ENCODE measurements at places on chromosomes 3 and 15.

DNA sequence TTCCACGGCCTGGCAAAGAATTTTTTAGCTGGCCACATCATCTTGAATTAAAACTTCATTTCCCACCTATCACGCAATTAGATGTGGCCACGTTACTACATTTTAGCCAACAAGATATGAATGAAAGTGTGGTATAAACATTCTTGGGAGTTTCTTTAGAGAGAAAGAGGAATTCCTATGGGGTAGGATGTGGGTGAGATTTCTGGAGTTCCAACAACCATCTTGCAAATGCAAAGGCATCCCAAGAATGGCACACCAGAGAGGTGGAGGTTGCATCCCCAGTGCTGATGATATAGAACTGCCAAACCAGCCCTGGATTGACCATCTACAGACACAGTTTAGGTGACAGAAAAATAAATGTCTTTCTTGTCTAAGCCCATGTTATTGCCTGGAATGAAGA is 66.3 kb upstream of the AKAP13 start:
- no peak for DNase-seq

DNA sequence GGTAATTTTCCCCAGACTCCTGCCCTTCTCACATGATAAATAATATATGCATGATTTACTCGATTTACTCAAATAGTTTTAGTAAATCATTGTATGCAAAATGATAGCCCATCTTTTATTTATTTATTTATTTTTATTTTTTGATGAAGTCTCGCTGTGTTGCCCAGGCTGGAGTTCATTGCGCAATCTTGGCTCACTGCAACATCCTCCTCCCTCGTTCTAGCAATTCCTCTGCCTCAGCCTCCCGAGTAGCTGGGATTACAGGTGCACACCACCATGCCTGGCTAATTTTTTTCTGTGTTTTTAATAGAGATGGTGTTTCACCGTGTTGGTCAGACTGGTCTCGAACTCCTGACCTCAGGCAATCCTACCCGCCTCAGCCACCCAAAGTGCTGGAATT is 343.8 kb upstream of the PLSCR5 start:
- no peak for DNase-seq

GRCh38 chr15:34223904-34224596 is 766 bp upstream of the EMC4 start:
- peak; percentile 44 for DNase-seq

DNA sequence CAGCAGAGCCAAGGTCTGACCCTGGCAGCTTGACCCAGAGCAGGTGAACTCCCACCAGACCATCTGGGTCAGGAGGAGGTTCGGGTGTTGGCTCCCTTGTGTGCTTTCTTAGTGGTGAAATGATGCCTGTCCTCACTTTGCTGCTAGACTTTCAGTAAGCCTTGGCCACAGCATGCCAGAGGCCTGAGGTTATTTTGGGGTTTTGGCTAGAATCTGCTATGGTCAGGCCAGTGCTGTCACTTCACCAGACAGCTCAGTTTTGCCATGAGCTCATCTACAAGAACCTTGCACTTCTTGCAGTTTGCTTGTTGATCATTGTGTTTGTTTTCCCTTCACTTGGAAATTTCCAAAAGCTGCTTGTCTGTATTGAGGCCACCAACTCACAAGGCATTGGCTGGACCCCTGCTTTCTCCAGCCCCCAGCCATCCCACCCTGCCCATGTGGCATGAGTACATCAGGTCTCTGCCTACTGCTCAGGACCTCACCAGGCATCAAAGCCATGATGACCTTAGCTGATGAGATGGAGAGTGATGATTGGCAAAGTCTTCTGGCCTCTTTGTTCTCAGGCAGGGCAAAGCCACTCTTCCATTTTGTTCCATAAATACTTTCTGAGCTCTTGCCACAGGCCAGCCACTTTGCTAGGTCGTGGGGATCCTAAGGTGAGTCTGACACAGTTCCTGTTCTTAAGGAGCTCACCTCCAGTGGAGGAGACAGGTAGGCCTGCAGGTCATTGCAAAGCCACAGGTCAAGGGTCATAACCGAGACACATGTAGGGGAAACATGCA is 122.6 kb downstream of the ARNT2 start:
- peak; percentile 75 for DNase-seq

- DNase-seq: peak; percentile 64
These were observed 417.4 kb downstream of the MFSD1 start for GRCh38 chr3:159219231-159219630.

DNA sequence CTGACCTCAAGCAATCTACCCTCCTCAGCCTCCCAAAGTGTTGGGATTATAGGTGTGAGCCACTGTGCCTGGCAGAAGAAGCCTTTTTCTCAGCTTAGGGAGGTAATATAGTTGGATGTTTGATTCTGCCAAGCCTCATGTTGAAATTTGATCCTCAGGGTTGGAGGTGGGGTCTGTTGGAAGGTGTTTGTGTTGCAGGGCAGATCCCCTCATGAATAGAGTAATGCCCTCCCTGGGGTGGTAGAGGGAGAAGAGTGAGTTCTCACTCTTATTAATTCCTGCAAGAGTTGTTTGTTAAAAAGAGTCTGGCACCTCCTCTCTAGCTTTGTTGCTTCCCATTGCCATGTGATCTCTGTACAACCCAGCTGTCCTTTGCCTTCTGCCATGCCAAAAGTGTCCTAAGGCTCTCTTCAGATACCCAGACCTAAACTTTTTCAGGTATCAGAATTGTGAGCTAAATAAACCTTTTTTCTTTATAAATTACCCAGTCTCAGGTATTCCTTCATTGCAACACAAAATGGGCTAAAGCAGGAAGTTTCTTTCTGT is 16.4 kb downstream of the NECTIN3 start:
- DNase-seq: no peak

- DNase-seq: no peak
These were observed 30.7 kb upstream of the EIF1B start for GRCh38 chr3:40278791-40279190.

- no peak for DNase-seq
These were observed 120.7 kb downstream of the EEFSEC start for GRCh38 chr3:128273841-128274573.

- no peak for DNase-seq
These were observed 67.6 kb downstream of the CHAC1 start for GRCh38 chr15:41020829-41021228.

DNA sequence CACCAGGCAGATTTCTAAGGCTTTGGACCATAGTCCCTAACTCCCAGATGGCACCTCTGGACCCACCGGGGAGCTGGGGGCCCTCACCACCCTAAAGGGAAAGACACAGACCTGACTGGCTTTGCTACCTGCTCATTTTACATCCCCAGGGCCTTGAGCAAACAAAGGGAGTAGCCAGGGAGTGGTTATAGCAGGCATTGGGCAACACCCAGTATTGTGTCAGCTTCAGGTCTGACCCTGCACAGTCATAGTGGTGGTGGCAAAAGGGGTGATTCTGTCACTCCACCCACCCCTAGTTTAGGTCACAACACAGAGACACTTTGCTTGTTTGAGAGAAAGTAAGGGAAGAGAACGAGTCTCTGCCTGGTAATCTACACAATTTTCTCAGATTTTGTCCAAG is 352.5 kb downstream of the DIPK2A start:
- DNase-seq: no peak

DNA sequence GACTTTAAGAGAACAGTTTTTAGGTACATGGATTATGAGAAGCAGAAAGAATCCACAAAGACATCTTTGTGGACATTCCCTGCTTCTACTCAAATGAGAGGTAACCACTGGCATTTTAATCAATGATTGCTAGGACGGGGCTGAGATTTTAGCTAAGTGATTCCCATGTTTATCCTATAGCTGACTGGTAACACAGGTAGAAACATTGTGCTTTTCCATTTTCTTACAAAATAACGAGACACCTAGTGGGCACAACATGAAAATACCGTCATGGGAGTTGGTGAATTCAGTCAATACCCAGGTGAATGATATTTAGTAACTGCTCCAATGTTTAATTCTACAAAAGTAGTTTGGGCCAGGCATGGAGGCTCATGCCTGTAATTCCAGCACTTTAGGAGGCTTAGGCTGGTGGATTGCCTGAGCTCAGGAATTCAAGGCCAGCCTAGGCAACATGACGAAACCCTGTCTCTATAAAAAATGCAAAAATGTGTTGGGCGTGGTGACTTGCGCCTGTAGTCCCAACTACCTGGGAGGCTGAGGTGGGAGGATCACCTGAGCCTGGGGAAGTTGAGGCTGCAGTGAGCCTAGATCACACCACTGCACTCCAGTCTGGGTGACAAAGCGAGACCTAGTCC is 37.2 kb upstream of the DENND4A start:
- DNase-seq: peak; percentile 33

DNA sequence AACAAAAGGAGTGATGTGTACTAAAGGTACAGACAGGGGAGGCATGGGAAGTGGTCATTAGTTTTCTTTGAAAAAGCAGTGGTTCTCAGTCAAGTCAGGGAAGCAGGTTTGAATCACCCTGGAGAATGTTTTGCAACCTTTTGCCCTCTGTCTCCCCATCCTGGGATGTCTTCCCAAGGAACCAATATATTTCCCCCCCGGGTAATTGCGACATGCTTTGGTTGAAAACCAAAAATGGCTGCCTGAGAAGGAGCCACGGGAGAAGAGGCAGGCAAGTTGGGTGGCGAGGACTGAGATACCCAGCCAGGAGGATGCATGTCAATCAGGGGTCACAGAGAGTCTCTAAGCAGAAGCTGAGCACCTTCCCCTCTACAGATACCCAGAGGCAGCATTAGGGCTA is 20.2 kb upstream of the PPP1R2 start:
- no peak for DNase-seq

GRCh38 chr3:62135741-62136140 is 237.6 kb downstream of the FEZF2 start:
- no peak for DNase-seq

- peak; percentile 75 for DNase-seq
These were observed 139.8 kb downstream of the RAB11A start for GRCh38 chr15:66008940-66009562.

- no peak for DNase-seq
These were observed 94.5 kb downstream of the SERPINI1 start for GRCh38 chr3:167830007-167830406.

DNA sequence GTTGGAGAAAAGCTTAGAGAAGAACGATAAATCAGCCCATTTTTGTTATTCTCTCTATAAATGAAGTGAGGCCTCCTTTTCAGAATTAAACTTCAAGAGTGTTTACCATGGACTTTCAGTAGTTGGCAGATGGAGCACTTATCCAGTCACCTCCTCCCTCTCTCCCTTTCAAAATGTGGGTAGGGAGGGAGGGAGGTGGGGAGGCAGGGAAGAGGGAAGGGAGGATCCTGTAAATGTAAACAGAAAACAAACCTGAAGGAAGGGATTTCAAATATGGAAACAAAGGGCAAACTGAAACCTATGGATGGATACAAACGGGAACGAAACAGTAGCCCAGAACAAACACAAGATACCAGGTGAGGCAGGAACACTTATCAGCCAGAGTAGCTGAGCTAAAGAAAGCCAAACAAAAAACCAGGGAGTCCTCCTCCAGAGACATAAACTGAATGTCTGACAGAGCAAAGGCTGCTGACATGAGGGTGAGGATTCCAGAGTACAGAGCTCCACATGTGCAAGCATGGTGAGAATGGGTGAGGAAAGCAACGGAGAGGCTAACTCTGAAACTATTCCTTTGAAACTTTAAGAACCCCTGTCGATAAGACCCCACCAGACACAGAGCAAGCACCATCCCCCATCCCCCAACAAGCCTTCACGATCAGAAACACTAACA is 41.0 kb upstream of the GP5 start:
- DNase-seq: no peak

DNA sequence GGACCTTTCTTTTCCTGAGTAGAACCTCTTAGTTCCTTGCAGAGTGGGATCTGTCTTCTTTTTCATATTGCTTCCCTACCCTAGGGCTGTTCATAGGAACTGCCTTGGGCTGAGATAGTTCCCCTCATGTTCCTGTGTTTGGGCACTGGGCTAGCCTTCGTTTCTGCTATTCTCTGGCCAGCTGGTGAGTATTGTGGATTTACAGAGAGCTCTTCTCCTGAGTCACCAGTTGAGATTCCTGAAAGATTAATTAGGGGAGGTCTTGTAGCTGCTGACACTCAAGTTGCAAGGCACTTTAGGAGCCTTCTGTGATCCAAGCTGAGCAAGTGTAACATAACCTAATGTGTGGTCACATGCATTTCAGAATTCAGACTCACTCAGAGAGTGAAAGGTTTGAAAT is 30.7 kb downstream of the CHD2 start:
- peak; percentile 89 for DNase-seq

- no peak for DNase-seq
These were observed 626.3 kb downstream of the TBL1XR1 start for GRCh38 chr3:176570992-176571391.

- no peak for DNase-seq
These were observed 227.7 kb upstream of the TPRG1 start for GRCh38 chr3:188944108-188944507.

DNA sequence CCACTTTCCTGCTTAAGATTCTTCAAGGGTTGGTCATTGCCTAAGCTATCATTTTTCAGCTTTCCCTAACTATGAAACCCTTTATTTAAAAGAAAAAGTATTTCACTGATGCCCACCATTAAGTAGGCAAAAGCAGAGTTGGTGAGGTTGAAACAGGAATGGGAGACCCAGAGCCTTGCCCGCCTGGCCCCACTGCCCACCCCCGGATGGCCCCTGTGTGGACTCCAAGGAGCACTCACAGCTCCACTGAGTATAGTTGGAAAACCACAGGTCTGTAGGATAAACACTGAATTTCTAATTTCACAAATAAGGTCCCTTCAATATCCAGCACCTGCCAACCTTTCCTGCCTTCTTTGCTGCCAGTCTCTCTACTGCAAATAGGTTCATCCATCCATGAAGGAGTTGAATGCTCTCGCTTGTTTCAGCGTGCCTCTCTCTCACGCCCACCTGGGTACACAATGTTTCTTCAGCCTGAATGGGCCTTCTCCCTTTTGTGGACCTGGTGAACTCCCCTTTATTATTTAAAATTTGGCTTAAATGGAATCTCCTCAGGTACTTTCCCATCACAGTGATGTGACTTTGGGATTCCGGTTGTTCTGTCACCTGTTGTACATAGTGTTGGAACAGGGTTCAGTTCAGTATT is 8.7 kb upstream of the ACAP2 start:
- DNase-seq: no peak

GRCh38 chr3:58584690-58585004 is 7.5 kb upstream of the FAM107A start:
- DNase-seq: no peak

DNA sequence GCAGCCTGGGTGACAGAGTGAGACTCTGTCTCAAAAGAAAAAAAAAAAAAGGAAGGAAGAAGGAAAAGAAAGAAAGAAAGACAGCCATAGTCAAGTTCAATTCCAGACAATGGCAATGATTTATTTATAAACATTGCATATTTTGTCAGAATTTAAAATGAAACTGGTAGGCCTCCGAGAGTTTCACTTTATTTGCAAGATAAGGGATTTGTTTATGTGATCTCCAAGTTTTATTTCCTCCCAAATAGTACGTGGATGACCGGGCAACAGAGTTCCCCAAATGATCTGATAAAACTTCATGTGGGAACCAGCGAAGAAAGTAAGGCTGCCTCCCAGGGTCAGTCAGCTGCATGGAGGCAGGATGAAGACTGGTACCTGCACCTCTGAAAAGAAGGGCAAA is 28.6 kb upstream of the MOBP start:
- no peak for DNase-seq

All from M059J (cell line).